Osteocyte (in vitro differentiated cells): ENCODE measurements at places on chromosomes 2 and 18. TPM values are rescaled to one million over a fixed set of nuclear protein-coding genes. Genes with fewer than 3 reads are reported as not detected.

The NPAS2 gene
- 16.6 and 21.4 TPM in 2 replicates for total RNA-seq

The HOXD10 gene
- total RNA-seq = not detected in 2 replicates

The DSG3 gene
- total RNA-seq = not detected in 2 replicates

The ITGA4 gene
- total RNA-seq = 5.7 and 6.5 TPM in 2 replicates

- H3K36me3 ChIP-seq = no peaks in the 10 kb centered on the region
- H3K4me3 ChIP-seq = no peak overlapping the region
- H3K27ac ChIP-seq = no peak overlapping the region
- H3K27me3 ChIP-seq = peaks cover 14% of the 10 kb centered on the region
- DNase-seq = no peak
- peaks cover 3% of the 10 kb centered on the region for H3K4me1 ChIP-seq
Measured at GRCh38 chr18:55072698-55073097, 113.4 kb upstream of the CCDC68 start.

- no peak overlapping the region for H3K4me3 ChIP-seq
- no peak overlapping the region for H3K27ac ChIP-seq
- H3K4me1 ChIP-seq = no peaks in the 10 kb centered on the region
- no peak for DNase-seq
- H3K27me3 ChIP-seq = no peaks in the 10 kb centered on the region
Measured at GRCh38 chr2:176826984-176827668, 385.5 kb upstream of the HNRNPA3 start.

- peak overlapping the region; percentile 75 for H3K4me3 ChIP-seq
- H3K4me1 ChIP-seq = peaks cover 26% of the 10 kb centered on the region
- no peaks in the 10 kb centered on the region for H3K27me3 ChIP-seq
- peak overlapping the region; percentile 94 for H3K27ac ChIP-seq
Measured at GRCh38 chr2:151289972-151290866, 751 bp upstream of the NMI start.

DNA sequence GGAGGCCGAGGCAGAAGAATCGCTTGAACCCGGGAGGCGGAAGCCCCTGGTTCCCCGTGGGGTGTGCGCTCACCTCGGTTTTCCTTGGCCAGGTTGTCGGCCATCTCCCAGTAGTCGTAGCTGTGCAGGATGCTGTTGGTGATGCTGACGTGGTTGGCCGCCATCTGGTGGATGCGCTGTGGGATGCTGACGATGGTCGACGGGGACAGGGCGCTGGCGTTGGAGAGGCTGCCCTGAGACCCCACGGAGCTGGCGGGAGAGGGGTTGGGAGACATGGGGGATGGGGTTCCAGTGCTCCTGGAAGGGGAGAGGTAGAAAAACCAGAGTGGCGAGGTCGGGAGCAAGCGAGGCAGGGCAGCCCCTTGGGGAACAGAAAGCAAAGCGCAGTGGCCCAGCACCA, 64.4 kb upstream of the REV1 start:
- H3K27ac ChIP-seq = no peak overlapping the region
- peaks cover 70% of the 10 kb centered on the region for H3K36me3 ChIP-seq
- H3K4me1 ChIP-seq = peaks cover 7% of the 10 kb centered on the region
- H3K27me3 ChIP-seq = no peaks in the 10 kb centered on the region

DNA sequence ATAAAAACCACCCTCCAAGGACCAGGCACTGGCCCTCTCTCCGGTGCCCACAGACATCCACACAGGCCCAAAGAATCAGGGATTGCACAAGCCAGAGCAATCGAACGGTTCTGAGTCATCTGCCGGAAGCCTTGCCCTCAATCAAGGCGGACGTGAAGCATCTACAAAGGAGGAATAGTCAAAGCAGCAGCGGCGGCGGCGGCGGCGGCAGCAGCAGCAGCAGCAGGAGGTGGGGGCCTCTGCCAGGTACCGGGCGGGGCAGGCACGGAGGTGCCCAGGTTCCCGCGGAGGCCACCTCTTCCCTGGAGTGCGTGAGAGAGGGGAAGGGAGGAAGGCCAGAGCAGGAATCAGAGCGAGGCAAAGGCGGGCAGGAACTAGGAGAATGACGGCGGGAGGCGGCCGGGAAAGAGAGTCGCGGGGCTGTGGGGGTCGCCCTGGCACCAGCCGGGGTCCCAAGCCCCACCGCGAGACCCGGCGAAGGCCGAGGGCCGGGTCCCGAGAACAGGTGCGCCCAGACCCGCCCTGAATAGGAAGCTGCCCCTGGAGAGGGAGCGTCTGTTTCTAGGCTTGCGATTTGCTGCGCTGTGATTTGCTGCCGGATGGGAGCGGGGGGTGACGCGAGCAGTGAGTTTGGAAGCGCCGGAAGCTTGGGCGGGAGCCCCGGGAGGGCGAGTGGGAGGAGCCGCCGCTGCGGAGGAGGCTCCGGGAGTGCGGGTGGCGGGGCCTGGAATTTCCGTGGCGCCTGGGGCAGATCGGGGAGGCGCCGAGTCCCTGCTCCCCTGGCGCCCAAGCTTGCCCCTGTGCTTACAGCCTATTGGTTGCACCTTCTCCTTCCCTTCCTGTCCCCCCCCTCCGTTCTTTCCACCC, at the start of gene SERPINB8:
SERPINB8 (plus strand) TSS at position 140 of the 867 bp plus-strand sequence. CDS start 8,228 bp downstream, outside the sequence.
- DNase-seq = peak; percentile 98
- peaks cover 31% of the 10 kb centered on the region for H3K4me1 ChIP-seq
- peak within 1 kb of the TSS; percentile 92 for H3K4me3 ChIP-seq
- H3K36me3 ChIP-seq = no peaks in the 10 kb centered on the region

GRCh38 chr18:24068945-24069693, 54.6 kb downstream of the TTC39C start:
- H3K4me1 ChIP-seq = peaks cover 2% of the 10 kb centered on the region
- peaks cover 10% of the 10 kb centered on the region for H3K36me3 ChIP-seq
- H3K27ac ChIP-seq = no peak overlapping the region
- no peaks in the 10 kb centered on the region for H3K27me3 ChIP-seq
